Sigmoid colon (tissue), 7 donors: ENCODE measurements at places on chromosomes 1 and 21. TPM values are rescaled to one million over a fixed set of nuclear protein-coding genes. Genes with fewer than 3 reads are reported as not detected.

FCER1G gene
- 86.4 TPM for total RNA-seq

C1orf105 gene
- total RNA-seq: not detected

KCNJ10 gene
- total RNA-seq: 0.36 TPM

HMCN1 gene
- total RNA-seq: 7.1 TPM

ADAMTS4 gene
- 78.2 TPM for total RNA-seq

GBP5 gene
- 1.3 TPM for total RNA-seq

LDLRAD1 gene
- total RNA-seq: not detected

PLA2G2F gene
- total RNA-seq: not detected

GNG4 gene
- total RNA-seq: 1.5 TPM

ADORA1 gene
- total RNA-seq: 1.1 TPM

DNA sequence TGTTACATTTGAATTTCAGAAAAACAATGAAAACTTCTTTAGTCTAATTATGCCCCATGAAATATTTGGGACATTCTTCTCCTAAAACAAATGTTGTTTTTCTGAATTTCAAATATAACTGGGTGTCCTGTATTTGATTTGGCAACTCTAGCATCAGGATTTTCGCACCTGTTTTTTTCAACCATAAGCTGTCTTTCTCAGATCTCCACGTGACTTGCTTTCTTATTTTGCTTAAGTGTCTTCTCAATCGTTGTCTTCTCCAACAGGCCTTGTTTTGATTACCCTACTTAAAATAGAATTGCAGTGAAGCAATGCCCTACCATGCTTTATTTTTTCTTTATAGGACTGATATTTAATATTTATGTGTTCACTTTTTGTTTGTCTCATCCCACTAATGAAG lies 752.8 kb upstream of the RGS18 start:
- no peaks in the 10 kb centered on the region for H3K27me3 ChIP-seq
- H3K4me3 ChIP-seq: no peak overlapping the region
- H3K4me1 ChIP-seq: no peaks in the 10 kb centered on the region
- H3K36me3 ChIP-seq: no peaks in the 10 kb centered on the region
- no peak for DNase-seq
- no peak overlapping the region for H3K27ac ChIP-seq

- peaks cover 14% of the 10 kb centered on the region for H3K27me3 ChIP-seq
- DNase-seq: no peak
- H3K27ac ChIP-seq: no peak overlapping the region
- no peaks in the 10 kb centered on the region for H3K36me3 ChIP-seq
- H3K4me1 ChIP-seq: no peaks in the 10 kb centered on the region
Measured at GRCh38 chr1:30028283-30028682, 695.1 kb downstream of the MATN1 start.

- no peak overlapping the region for H3K4me3 ChIP-seq
- H3K4me1 ChIP-seq: no peaks in the 10 kb centered on the region
Measured at GRCh38 chr1:100075773-100076172, 57.0 kb downstream of the SASS6 start.

GRCh38 chr1:223233410-223234169 lies 90.5 kb upstream of the TLR5 start:
- no peak overlapping the region for H3K4me3 ChIP-seq
- H3K36me3 ChIP-seq: no peaks in the 10 kb centered on the region
- H3K27ac ChIP-seq: peak overlapping the region; percentile 66
- no peaks in the 10 kb centered on the region for H3K27me3 ChIP-seq
- DNase-seq: no peak
- no peaks in the 10 kb centered on the region for H3K4me1 ChIP-seq

DNA sequence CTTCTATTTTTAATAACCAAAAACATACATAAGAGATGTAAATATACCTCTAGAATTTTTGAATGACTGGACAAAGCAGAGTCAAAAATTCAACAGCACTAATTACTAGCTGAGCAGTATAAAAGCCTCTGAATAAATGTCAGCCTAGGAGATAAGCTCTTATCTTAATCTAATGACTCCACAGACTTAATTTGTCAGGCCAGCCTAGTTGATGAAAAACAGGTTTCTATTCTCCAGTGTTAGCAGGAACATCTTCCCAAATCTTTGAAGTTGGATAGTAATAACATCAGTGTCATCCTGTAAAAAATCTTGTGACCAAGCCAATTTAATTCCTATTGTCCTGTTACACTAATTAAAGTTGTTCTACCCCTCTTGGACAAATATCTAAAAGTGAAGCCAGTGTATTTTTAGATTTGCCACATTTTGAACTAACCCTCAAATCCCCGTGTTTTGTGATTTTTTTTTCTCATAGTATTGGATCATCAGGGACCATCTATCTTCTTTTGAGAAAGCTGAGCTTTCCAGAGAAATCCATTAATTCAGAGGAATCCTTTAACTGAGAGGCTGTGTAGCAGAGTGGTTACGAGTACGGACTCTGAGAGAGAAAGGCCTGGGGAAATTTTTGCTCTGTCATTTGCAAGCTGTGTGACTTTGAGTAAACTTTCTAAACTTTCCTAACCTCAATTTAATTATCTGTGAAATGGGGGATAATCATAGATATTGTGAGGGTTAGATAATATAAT lies 41.2 kb downstream of the LMO4 start:
- no peaks in the 10 kb centered on the region for H3K36me3 ChIP-seq
- no peak overlapping the region for H3K4me3 ChIP-seq
- H3K27me3 ChIP-seq: no peaks in the 10 kb centered on the region
- no peak for DNase-seq
- H3K4me1 ChIP-seq: peaks cover 13% of the 10 kb centered on the region
- peak overlapping the region; percentile 41 for H3K27ac ChIP-seq

- H3K27me3 ChIP-seq: no peaks in the 10 kb centered on the region
- no peak overlapping the region for H3K4me3 ChIP-seq
- no peak overlapping the region for H3K27ac ChIP-seq
- DNase-seq: no peak
Measured at GRCh38 chr1:99674115-99675064, 28.5 kb downstream of the PALMD start.

- no peak overlapping the region for H3K4me3 ChIP-seq
- no peaks in the 10 kb centered on the region for H3K27me3 ChIP-seq
- no peaks in the 10 kb centered on the region for H3K36me3 ChIP-seq
- H3K27ac ChIP-seq: peak overlapping the region; percentile 93
- H3K4me1 ChIP-seq: no peaks in the 10 kb centered on the region
Measured at GRCh38 chr1:50983219-50983802, 13.3 kb downstream of the CDKN2C start.

DNA sequence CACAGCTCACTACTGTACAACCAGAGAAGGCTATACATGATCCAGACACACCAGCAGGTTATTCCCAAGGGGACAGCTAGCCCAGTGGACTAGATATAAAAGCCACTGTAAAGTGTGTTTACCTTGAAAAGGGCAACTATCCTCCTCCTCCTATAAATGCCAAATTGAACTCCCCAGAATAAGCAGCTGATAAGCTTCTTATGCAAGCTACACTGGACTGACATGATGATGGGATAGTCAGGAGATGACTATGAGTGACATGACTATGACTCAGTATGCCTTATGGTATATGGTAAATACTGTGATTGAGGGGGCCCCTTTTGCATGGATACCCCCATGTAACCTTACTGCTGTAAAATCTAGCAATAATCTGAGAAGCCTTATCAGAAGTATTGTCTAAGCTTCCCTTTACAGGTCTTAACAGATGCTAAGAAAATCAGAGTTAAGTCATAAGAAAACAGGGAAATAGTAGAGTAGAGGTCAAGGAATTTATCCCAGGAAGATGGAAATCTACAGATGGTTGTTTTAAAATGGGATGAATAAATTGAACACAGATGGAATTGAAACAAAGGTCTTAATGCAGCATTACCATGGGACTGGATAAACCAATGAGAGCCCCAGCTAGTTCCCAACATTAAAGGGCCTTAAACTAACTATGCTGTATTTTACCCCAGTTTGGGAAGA lies 55.8 kb downstream of the TRIM33 start:
- no peak overlapping the region for H3K4me3 ChIP-seq
- DNase-seq: no peak
- H3K27ac ChIP-seq: no peak overlapping the region
- H3K4me1 ChIP-seq: no peaks in the 10 kb centered on the region
- no peaks in the 10 kb centered on the region for H3K36me3 ChIP-seq

DNA sequence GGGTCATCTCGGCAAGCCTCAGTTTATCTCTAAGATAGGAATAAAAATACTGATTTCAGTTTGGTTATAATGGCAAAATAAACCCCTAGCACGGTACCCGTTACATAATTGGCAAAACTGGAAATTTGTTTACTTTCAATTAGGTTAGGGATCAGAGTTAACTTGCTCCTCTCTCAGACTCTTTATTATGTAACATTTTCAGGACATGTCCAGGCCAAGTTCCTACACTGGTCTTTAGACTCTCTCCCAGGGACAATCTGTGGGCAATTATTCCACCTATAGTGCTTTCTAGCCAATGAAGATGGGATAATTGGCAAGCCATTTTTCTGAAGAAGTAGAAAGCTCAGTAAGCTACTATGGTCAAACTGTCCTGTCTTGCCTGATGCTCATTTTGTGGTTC lies 189.4 kb downstream of the NEK7 start:
- no peak overlapping the region for H3K4me3 ChIP-seq
- H3K36me3 ChIP-seq: no peaks in the 10 kb centered on the region
- H3K27ac ChIP-seq: no peak overlapping the region
- DNase-seq: no peak
- H3K27me3 ChIP-seq: no peaks in the 10 kb centered on the region

- no peak for DNase-seq
- no peaks in the 10 kb centered on the region for H3K4me1 ChIP-seq
- H3K27me3 ChIP-seq: no peaks in the 10 kb centered on the region
- no peak overlapping the region for H3K27ac ChIP-seq
Measured at GRCh38 chr1:210932104-210932503, 201.8 kb downstream of the KCNH1 start.

GRCh38 chr1:202160377-202160940 lies at the start of gene PTPN7:
Gene PTPN7 (minus strand): TSS chr1:202160602. CDS start chr1:202159402, 1,200 bp downstream.
- H3K27me3 ChIP-seq: no peaks in the 10 kb centered on the region
- no peak within 1 kb of the TSS for H3K4me3 ChIP-seq
- no peaks in the 10 kb centered on the region for H3K36me3 ChIP-seq
- no peaks in the 10 kb centered on the region for H3K4me1 ChIP-seq
- no peak within 1 kb of the TSS for H3K27ac ChIP-seq

DNA sequence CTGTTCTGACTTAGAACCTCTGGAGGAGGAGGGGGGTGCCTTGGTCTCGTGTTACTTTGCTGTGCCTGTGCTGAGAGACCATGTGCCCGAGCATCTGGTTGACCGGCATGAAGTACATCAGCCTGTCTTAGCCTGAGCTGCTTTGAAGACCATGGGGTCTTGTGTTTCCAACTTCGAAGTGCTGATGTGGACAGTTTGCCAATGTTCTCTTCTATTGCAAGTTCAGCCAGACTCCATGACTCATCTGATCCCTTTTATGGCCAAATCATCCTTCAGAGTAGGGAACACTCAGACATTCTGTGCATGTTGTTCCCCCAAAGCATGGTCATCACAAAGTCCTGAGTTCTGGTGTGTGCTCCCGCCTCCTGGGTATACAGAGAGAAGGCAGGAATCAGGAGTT lies 6.0 kb upstream of the PLA2G2C start:
- peak overlapping the region; percentile 98 for H3K27ac ChIP-seq
- H3K27me3 ChIP-seq: no peaks in the 10 kb centered on the region
- H3K4me1 ChIP-seq: no peaks in the 10 kb centered on the region
- no peak for DNase-seq
- H3K4me3 ChIP-seq: no peak overlapping the region
- peaks cover 12% of the 10 kb centered on the region for H3K36me3 ChIP-seq

DNA sequence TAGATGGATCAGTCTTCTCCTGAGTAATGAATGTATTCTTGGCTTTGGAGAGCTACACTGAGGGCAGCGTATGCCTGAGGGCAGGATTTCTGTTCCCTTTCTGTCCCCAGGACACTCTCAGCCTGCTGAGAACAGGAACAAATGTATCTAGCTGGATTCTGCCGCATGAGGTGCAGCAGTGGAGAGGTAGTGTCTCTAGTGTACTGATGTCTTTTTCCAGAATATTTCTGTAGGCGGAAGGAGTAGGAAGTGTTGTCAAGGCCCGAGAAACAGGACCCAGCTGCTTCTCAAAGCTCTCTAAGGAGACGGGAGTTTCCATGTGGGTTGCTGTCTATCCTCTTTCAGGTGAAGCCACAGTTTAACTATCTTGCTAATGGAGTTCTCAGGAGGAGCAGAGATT lies 65.5 kb downstream of the MT1HL1 start:
- no peaks in the 10 kb centered on the region for H3K27me3 ChIP-seq
- no peak overlapping the region for H3K4me3 ChIP-seq
- H3K36me3 ChIP-seq: no peaks in the 10 kb centered on the region
- H3K4me1 ChIP-seq: no peaks in the 10 kb centered on the region
- no peak overlapping the region for H3K27ac ChIP-seq

GRCh38 chr21:34884346-34884929 lies 164.7 kb downstream of the RUNX1 start:
- peaks cover 28% of the 10 kb centered on the region for H3K4me1 ChIP-seq
- no peaks in the 10 kb centered on the region for H3K36me3 ChIP-seq
- no peak for DNase-seq
- H3K27me3 ChIP-seq: peaks cover 6% of the 10 kb centered on the region
- H3K4me3 ChIP-seq: no peak overlapping the region

DNA sequence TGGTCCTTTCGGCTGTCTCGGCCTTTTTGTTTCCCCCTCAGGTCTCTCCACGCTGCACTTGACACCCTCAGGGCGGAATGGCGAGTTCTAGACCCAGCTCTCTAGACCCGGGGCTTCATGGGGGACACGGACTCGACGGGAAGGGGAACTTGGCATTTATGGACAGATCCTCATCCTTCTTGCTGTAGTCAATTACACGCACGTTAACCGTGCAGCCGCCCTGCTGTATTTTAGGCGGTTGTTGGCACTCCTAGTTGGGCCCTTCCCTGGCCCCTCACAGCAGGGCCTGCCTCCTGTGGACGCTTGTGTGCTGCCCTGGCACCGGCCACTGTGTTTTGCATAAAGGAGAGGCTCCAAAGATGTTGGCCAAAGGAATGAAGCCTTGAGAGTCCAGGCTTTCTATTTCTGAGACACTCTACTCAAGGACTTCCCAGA lies 558 bp upstream of the BTG3 start:
- H3K27me3 ChIP-seq: no peaks in the 10 kb centered on the region
- H3K27ac ChIP-seq: peak overlapping the region; percentile 96
- H3K36me3 ChIP-seq: no peaks in the 10 kb centered on the region
- no peaks in the 10 kb centered on the region for H3K4me1 ChIP-seq
- peak overlapping the region; percentile 90 for H3K4me3 ChIP-seq

GRCh38 chr1:234985007-234985370 lies 143.6 kb downstream of the TOMM20 start:
- peak overlapping the region; percentile 86 for H3K27ac ChIP-seq
- H3K27me3 ChIP-seq: no peaks in the 10 kb centered on the region
- no peaks in the 10 kb centered on the region for H3K36me3 ChIP-seq
- peak; percentile 62 for DNase-seq
- no peak overlapping the region for H3K4me3 ChIP-seq

- peak; percentile 81 for DNase-seq
- peaks cover 61% of the 10 kb centered on the region for H3K36me3 ChIP-seq
- H3K4me1 ChIP-seq: peaks cover 60% of the 10 kb centered on the region
Measured at GRCh38 chr1:36175137-36176095, 19.5 kb downstream of the MAP7D1 start.

- DNase-seq: no peak
- H3K27me3 ChIP-seq: no peaks in the 10 kb centered on the region
- H3K4me3 ChIP-seq: no peak overlapping the region
- H3K4me1 ChIP-seq: peaks cover 11% of the 10 kb centered on the region
Measured at GRCh38 chr1:150544204-150544603, 5.0 kb upstream of the ADAMTSL4 start.

GRCh38 chr1:219121679-219122078 lies 52.0 kb upstream of the LYPLAL1 start:
- H3K27me3 ChIP-seq: no peaks in the 10 kb centered on the region
- peaks cover 14% of the 10 kb centered on the region for H3K4me1 ChIP-seq
- DNase-seq: no peak
